Naive thymus-derived CD4-positive, alpha-beta T cell (primary cell): ENCODE measurements at places on chromosomes 2 and 18. TPM values are rescaled to one million over a fixed set of nuclear protein-coding genes. Genes with fewer than 3 reads are reported as not detected.

GRCh38 chr2:98519156-98519555 lies 74.5 kb downstream of the INPP4A start:
- H3K4me1 ChIP-seq: peaks cover 20% of the 10 kb centered on the region
- no peak overlapping the region for H3K27ac ChIP-seq
- DNase-seq: no peak
- H3K36me3 ChIP-seq: peaks cover 27% of the 10 kb centered on the region

Gene PREPL
- 28.5 TPM for total RNA-seq

DNA sequence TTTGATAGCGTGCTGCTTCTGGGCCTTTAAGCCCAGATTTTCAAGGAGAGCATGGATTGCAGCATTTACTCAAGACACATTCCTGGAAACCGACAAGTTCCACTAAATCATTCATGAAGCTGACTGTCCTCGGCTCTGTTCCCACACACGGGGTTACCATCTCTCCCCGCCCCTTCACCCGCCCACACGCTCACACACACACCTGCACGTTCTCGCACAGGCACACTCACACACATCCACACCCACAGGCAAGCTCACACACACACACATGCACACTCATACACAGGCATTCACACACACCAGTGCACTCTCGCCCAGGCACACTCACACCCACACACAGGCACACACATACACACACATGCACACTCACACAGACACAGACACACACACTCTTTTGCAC lies 150.0 kb upstream of the AGAP1 start:
- H3K27me3 ChIP-seq: no peaks in the 10 kb centered on the region
- no peaks in the 10 kb centered on the region for H3K4me1 ChIP-seq
- H3K36me3 ChIP-seq: no peaks in the 10 kb centered on the region
- H3K27ac ChIP-seq: no peak overlapping the region
- no peak overlapping the region for H3K4me3 ChIP-seq

Gene USP37
- 28.1 TPM for total RNA-seq

Gene AQP12B
- total RNA-seq: not detected

- no peak for DNase-seq
- no peak overlapping the region for H3K4me3 ChIP-seq
- H3K27me3 ChIP-seq: no peaks in the 10 kb centered on the region
- no peak overlapping the region for H3K27ac ChIP-seq
Observed at GRCh38 chr2:1910592-1911246, 166.4 kb upstream of the PXDN start.

GRCh38 chr2:207248702-207249377 lies 83.1 kb upstream of the KLF7 start:
- no peaks in the 10 kb centered on the region for H3K36me3 ChIP-seq
- no peaks in the 10 kb centered on the region for H3K4me1 ChIP-seq
- no peak overlapping the region for H3K27ac ChIP-seq
- no peak overlapping the region for H3K4me3 ChIP-seq

Gene HRH4
- not detected for total RNA-seq

Gene MC5R
- not detected for total RNA-seq

Gene FAM237A
- total RNA-seq: not detected

DNA sequence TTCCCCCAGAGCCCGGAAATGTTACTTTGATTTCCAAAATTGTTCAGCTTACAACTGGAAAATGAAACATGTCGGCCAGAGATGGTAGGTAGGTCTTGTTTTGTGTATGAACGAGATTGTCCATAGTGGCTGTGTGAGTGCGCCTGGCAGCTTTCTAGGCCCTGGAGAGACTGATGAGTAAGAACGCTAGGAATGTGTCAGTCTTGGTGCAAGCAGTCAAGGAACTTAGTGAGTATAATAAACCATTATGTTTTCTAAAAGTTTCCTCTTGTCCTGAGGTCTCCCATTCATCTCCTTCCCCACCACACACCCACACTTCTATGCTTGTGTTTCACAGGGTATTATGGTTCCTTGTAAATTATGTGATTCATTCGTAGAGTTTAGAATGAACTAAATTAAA lies 234.2 kb downstream of the CDH2 start:
- H3K27me3 ChIP-seq: no peaks in the 10 kb centered on the region
- H3K4me3 ChIP-seq: no peak overlapping the region
- H3K36me3 ChIP-seq: no peaks in the 10 kb centered on the region
- DNase-seq: no peak
- no peaks in the 10 kb centered on the region for H3K4me1 ChIP-seq

GRCh38 chr2:241638940-241639339 lies 1.4 kb downstream of the ATG4B start:
- H3K4me3 ChIP-seq: no peak overlapping the region
- H3K4me1 ChIP-seq: peaks cover 27% of the 10 kb centered on the region
- no peaks in the 10 kb centered on the region for H3K27me3 ChIP-seq

DNA sequence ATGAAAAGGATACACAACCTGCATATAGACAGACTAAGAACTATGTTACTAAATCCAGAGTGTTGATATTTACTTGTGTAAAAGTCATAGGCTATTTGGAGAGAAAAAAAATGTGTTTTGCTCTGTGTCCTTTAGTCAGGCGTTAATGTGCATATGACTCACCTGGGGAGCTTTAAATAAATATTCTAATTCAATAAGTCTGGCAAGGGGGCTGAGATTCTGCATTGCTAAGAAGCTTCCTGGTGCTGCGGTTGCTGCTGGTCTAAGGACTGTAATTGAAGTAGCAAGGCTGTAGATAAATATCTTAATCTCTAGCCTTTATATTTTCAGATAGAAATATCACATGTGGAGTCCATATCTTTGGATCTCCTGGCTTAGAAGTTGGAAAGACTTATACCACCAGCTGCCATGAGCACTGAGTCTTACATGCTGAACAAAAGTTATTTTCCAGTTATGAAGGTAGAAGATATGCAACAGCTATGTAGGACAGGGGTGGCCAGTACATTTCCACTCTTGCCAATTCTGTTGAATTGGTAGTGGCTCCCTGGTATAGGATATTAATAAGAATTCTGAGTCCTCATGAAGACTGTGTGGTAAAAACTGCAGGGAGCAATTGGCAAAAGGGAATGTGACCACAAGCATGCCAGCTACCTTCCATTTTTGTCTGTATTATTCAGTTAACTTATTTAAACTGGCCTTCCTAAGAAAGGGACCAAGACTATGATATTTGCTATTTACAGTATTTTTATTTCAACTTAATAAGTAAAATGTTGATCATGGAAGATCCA lies 4.8 kb downstream of the SPAG16 start:
- peaks cover 3% of the 10 kb centered on the region for H3K36me3 ChIP-seq
- no peak for DNase-seq
- H3K27ac ChIP-seq: no peak overlapping the region
- no peak overlapping the region for H3K4me3 ChIP-seq
- H3K27me3 ChIP-seq: no peaks in the 10 kb centered on the region

Gene KCNG2
- not detected for total RNA-seq

- no peak for DNase-seq
- H3K36me3 ChIP-seq: no peaks in the 10 kb centered on the region
- H3K4me3 ChIP-seq: no peak overlapping the region
- no peaks in the 10 kb centered on the region for H3K27me3 ChIP-seq
- no peaks in the 10 kb centered on the region for H3K4me1 ChIP-seq
- no peak overlapping the region for H3K27ac ChIP-seq
Observed at GRCh38 chr18:79662034-79662433, 17.6 kb upstream of the CTDP1 start.

GRCh38 chr2:205684871-205685313 lies 2.6 kb downstream of the NRP2 start:
- peaks cover 14% of the 10 kb centered on the region for H3K27me3 ChIP-seq
- no peak for DNase-seq
- no peaks in the 10 kb centered on the region for H3K36me3 ChIP-seq
- H3K27ac ChIP-seq: no peak overlapping the region

DNA sequence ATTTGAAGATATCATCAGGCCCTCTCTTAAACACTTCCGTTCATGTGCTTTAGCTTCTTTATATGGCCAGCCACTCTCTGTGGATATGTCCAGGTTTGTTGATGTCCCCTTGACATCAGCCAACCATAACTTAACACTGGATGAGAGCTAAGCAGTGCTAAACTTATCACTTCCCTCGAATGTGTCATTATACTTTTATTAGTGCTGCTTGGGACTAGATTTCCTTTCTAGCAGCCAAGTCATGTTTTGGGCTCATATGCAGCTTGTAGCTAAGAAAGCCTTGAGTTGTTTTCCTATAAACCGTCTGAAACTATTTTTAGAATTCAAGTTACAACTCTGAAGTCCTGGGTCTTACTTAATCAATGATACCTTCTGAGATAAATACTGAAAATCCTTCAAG lies 144.8 kb upstream of the TNP1 start:
- no peak overlapping the region for H3K4me3 ChIP-seq
- no peaks in the 10 kb centered on the region for H3K4me1 ChIP-seq
- H3K36me3 ChIP-seq: no peaks in the 10 kb centered on the region
- no peaks in the 10 kb centered on the region for H3K27me3 ChIP-seq
